ENCODE measurements at places on chromosomes 16 and 17.
A peak's percentile ranks its signal among the peaks of the same experiment; 100 is the strongest.

GRCh38 chr17:56678249-56679114, 85.0 kb downstream of the NOG start:
- H3K4me3 ChIP-seq = no peak overlapping the region
- no peak for DNase-seq
- H3K27ac ChIP-seq = no peak overlapping the region
- H3K36me3 ChIP-seq = no peaks in the 10 kb centered on the region

DNA sequence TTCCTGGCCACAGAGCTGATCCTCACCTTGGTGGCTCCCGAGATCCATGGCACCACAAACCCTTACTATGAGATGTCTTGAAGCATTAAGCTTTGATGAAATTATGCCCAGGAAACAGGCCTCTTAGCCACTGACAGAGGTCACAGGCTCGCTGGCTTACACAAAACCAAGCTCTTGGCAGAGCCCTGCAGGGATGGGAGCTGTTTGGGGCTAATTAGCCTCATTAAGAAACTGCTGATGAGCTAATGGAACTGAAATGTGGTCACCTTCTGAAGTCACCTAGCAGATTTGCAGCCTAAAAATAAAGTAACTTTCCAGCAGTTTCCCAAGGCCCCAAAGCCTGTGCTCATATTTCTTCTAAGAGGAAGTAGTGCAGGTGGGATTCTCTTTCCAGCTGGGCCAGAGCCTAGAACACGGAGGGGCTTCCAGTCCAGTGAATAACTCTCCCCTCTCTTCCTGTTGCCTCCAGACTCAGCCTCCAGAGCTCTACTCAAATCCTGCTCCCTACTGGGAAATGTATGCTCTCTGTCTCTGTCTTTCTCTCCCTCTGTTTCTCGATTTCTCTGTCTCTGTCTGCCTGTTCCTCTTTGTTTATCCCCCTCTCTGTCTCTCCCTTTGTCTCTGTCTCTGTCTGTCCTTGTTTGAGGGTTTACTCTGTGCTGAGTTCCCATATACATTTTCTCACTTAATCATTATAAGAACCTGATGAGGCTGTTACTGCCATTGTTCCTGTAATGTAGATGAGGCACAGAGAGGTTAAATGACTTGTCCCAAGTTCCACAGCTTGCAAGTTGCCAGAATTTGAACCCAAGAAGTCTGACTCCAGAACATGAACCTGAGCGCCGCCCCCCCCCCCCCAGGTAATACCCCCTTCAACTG, 338.9 kb downstream of the CA10 start:
- H3K27ac ChIP-seq = no peak overlapping the region
- no peaks in the 10 kb centered on the region for H3K4me1 ChIP-seq
- no peak overlapping the region for H3K4me3 ChIP-seq
- no peaks in the 10 kb centered on the region for H3K27me3 ChIP-seq

- no peak overlapping the region for H3K27ac ChIP-seq
- H3K27me3 ChIP-seq = peaks cover 32% of the 10 kb centered on the region
- no peaks in the 10 kb centered on the region for H3K4me1 ChIP-seq
- H3K36me3 ChIP-seq = no peaks in the 10 kb centered on the region
- no peak overlapping the region for H3K4me3 ChIP-seq
Measured at GRCh38 chr16:57565461-57565860, 23.0 kb downstream of the ADGRG5 start.

DNA sequence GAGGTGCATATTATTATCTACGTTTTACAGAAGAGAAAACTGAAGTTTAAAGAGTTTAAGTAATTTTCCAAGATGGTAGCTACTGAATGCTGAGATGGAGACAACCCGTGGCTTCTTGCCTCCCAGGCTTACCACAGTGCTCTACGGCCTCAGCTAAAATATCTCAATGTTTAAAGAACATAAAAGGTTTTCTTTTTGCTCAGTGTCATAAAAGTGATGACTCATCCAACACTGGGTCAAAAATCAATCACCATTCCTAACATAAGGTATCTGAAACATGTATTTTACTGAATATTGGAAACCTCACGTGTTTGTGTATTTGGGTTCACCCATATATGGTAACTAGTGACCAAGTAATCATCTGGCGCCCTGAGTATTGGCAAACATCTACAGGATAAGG, 18.4 kb downstream of the ABCA9 start:
- no peak overlapping the region for H3K27ac ChIP-seq
- H3K36me3 ChIP-seq = no peaks in the 10 kb centered on the region
- DNase-seq = no peak
- H3K27me3 ChIP-seq = no peaks in the 10 kb centered on the region
- H3K4me3 ChIP-seq = no peak overlapping the region

DNA sequence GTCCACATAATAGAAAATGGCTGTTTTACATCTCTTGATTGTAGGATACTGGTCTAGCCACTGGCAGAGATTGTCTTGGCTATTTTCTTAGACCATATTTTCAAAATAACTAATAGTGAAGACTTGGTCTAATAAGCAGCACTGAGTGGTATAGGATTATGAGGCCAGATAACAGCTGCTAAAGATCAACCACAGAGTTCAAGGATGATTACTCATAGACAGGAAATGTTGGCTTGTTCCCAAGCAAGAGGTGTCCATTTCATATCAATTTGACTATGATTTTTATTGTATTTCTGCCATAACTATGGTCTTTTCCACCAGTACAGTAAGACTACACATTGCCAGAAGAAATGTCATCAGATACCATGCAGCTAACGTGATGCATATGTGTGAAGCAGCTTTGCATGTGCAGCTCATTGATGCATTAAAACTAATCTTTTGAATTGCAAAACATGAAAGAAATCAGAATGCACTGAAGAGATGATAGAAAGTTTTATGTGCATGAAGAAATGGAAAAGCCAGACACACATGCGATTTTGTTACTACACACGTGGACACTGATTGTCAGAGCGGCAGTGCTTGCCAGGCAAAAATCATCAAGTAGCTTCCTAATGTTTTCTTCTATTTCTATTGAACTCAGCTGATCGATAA, 693.3 kb downstream of the CDH11 start:
- no peaks in the 10 kb centered on the region for H3K4me1 ChIP-seq
- H3K4me3 ChIP-seq = no peak overlapping the region

- H3K4me1 ChIP-seq = peaks cover 17% of the 10 kb centered on the region
- peak overlapping the region; percentile 96 for H3K27ac ChIP-seq
Measured at GRCh38 chr16:87582966-87583325, 19.4 kb upstream of the JPH3 start.

- H3K36me3 ChIP-seq = no peaks in the 10 kb centered on the region
- no peak for DNase-seq
- H3K4me3 ChIP-seq = peak overlapping the region; percentile 1
- H3K27me3 ChIP-seq = no peaks in the 10 kb centered on the region
- peaks cover 90% of the 10 kb centered on the region for H3K4me1 ChIP-seq
Measured at GRCh38 chr17:81049372-81049911, 14.5 kb downstream of the BAIAP2 start.

- peaks cover 9% of the 10 kb centered on the region for H3K4me1 ChIP-seq
- H3K36me3 ChIP-seq = no peaks in the 10 kb centered on the region
- no peak overlapping the region for H3K4me3 ChIP-seq
- no peaks in the 10 kb centered on the region for H3K27me3 ChIP-seq
- no peak for DNase-seq
Measured at GRCh38 chr17:8482546-8482945, 46.9 kb downstream of the NDEL1 start.

- H3K27me3 ChIP-seq = no peaks in the 10 kb centered on the region
- H3K4me1 ChIP-seq = peaks cover 55% of the 10 kb centered on the region
- peaks cover 17% of the 10 kb centered on the region for H3K36me3 ChIP-seq
- peak overlapping the region; percentile 100 for H3K27ac ChIP-seq
Measured at GRCh38 chr17:81513753-81514488, 1.3 kb upstream of the ACTG1 start.

- no peaks in the 10 kb centered on the region for H3K36me3 ChIP-seq
- H3K4me1 ChIP-seq = no peaks in the 10 kb centered on the region
- no peaks in the 10 kb centered on the region for H3K27me3 ChIP-seq
- no peak for DNase-seq
- no peak overlapping the region for H3K27ac ChIP-seq
Measured at GRCh38 chr17:70447588-70447987, 278.3 kb downstream of the KCNJ2 start.

GRCh38 chr16:86565644-86566511, 751 bp upstream of the FOXC2 start:
- H3K4me3 ChIP-seq = peak overlapping the region; percentile 43
- H3K27me3 ChIP-seq = peaks cover 62% of the 10 kb centered on the region
- peaks cover 3% of the 10 kb centered on the region for H3K4me1 ChIP-seq
- H3K36me3 ChIP-seq = no peaks in the 10 kb centered on the region

- peak overlapping the region; percentile 96 for H3K27ac ChIP-seq
- H3K36me3 ChIP-seq = peaks cover 13% of the 10 kb centered on the region
- no peak overlapping the region for H3K4me3 ChIP-seq
- peak; percentile 97 for DNase-seq
- H3K27me3 ChIP-seq = no peaks in the 10 kb centered on the region
Measured at GRCh38 chr17:78351449-78352006, 8.3 kb downstream of the SOCS3 start.

All from tibial nerve (tissue), 4 donors.